ENCODE measurements at places on chromosomes 7 and 10. TPM values are rescaled to one million over a fixed set of nuclear protein-coding genes. Genes with fewer than 3 reads are reported as not detected.
A peak's percentile ranks its signal among the peaks of the same experiment; 100 is the strongest.

GRCh38 chr7:22909917-22910316 is 87.3 kb upstream of the TOMM7 start:
- no peak overlapping the region for H3K27ac ChIP-seq
- H3K4me1 ChIP-seq, result no peaks in the 10 kb centered on the region
- H3K4me3 ChIP-seq, result no peak overlapping the region
- no peak for DNase-seq
- peaks cover 3% of the 10 kb centered on the region for H3K36me3 ChIP-seq

The LIPJ gene
- total RNA-seq, result not detected

GRCh38 chr10:55048830-55049498 is 247.9 kb upstream of the PCDH15 start:
- no peaks in the 10 kb centered on the region for H3K36me3 ChIP-seq

GRCh38 chr7:28823582-28823981 is 134.5 kb downstream of the TRIL start:
- DNase-seq, result no peak
- no peaks in the 10 kb centered on the region for H3K4me1 ChIP-seq
- no peaks in the 10 kb centered on the region for H3K36me3 ChIP-seq
- H3K27me3 ChIP-seq, result peaks cover 5% of the 10 kb centered on the region

The AEBP1 gene
- total RNA-seq, result 21.6 TPM

The IL15RA gene
- total RNA-seq, result 24.4 TPM

The SLC18A3 gene
- not detected for total RNA-seq

The RAB19 gene
- total RNA-seq, result 23.0 TPM

DNA sequence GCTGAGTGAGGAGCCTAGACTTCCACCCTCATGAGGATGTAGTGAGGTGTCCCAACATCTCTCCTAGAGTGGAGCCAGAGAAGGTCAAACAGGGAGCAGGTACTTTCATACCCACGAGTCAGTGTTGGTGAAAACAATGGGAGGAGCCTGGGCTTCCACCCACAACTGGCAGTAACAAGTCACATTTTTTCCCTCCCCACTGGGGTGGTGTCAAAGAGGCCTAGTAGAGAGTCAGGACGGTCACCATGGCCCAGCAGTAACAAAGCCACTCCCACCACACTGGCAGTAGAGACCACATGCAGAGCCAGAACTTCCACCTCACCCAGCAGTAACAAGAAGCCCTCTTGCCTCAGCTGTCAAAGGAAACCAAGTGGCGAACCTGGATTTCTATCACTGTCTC is 280.2 kb upstream of the IMMP2L start:
- no peaks in the 10 kb centered on the region for H3K36me3 ChIP-seq
- H3K4me1 ChIP-seq, result no peaks in the 10 kb centered on the region
- no peak for DNase-seq
- H3K27ac ChIP-seq, result no peak overlapping the region
- H3K4me3 ChIP-seq, result no peak overlapping the region

DNA sequence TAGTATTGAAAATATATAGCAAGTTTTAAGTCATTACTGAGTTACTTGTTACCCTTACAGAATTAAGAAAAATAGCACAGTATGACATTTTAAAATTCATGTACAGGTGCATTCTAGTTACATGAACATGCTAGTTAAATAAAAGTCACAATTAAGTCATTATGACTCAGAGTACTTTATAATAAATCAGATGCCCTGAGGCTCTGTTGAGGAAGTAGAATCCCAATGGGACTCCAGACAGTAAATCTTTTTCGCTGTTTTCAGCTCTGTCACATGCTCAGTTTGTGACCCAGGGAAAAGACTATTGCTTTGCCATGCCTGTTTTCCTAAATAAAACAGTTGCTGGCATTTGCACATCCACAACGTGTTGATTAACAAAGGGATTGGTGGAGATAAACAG is 21.0 kb downstream of the NUDT13 start:
- DNase-seq, result no peak
- H3K36me3 ChIP-seq, result peaks cover 53% of the 10 kb centered on the region
- H3K4me3 ChIP-seq, result no peak overlapping the region
- H3K27ac ChIP-seq, result no peak overlapping the region
- H3K4me1 ChIP-seq, result no peaks in the 10 kb centered on the region
- H3K27me3 ChIP-seq, result no peaks in the 10 kb centered on the region

The CLDN12 gene
- 3.3 TPM for total RNA-seq

DNA sequence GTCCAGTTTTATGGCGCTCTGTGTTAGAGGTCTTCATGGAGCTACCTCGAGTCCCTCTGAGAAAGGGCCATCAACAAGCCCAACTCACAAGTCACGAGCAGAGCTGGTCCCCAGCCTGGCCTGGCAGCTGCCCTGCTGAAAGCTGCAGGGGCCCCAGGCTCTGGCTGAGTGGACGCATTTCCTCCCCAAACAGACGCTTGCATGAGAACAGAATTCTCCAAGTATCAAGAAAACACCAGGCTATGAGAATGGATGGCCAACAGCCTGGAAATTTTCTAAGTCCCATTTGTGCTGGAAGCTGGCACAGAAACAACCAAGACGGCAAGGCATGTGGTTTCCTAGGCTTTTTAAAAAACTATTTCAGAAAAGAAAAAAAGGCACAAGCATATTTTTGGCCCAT is 114.8 kb downstream of the FAM53B start:
- no peak overlapping the region for H3K4me3 ChIP-seq
- H3K4me1 ChIP-seq, result peaks cover 24% of the 10 kb centered on the region
- H3K27ac ChIP-seq, result no peak overlapping the region
- peaks cover 18% of the 10 kb centered on the region for H3K36me3 ChIP-seq

DNA sequence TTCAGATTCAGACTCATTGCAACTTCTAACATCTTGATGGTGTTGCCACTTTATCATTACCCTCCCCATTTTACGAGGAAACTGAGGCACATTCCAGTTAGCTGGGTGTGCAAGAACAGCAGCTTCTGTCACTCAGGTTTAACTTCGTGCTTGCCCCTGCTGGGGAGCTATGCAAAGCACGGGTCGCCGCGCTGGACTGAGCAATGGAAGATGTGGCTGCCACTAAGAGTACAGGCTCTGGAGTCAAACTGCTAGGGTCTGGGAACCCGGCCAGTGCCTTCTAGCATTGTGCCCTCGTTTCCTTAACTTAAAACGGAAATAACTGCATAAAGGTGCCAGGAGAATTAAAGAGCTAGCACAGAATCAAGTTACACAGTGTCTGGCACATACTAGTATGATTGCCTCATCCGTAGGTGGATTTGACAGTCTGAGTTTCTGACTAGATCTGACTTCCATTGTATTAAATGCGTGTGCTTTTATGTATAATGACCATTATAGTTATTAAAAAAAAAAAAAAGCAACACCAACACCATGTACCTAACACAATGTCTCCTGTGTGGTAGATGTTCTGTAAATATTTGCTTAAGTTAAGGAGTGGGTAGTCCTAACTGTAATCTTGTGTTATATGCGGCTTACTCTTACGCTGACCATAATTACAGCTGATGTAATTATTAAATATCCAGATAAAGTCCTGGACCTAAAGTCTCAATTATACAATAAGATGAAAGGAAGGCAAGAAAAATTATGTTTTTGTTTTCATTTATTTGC is 842 bp downstream of the ZNF22 start:
- peak overlapping the region; percentile 94 for H3K4me3 ChIP-seq
- H3K27ac ChIP-seq, result peak overlapping the region; percentile 96
- H3K4me1 ChIP-seq, result peaks cover 20% of the 10 kb centered on the region
- H3K36me3 ChIP-seq, result peaks cover 40% of the 10 kb centered on the region

DNA sequence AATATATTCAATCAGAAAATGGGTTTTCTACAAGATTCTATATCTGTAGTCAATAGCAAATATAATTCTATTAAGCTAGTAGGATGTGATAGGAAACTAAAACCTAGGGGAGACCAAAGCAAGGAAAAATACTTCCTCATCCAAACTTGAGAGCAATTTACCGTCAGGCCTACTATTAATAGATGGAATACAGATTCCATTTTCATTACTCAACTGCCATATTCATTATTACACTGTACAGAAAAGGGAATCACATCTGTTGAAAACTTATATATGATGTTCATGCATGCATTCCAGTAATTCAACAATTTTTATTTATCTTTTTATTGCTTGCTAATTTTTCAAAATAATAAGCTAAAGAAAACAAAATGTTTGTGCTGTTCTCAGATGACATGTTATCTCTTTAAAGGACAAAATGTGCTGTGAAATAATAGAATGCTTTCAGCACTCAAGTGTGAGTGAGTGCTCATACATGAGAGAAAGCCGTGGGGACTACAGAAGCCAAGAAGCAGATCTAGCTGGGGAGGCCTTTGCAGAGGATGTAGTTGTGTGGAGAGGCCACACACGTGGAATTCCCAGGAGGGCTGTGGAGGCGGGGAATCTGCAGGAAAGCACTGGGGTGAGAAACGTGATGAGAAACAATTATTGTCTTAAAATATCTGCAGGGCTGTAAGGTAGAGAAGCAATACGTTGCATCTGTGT is 110.0 kb downstream of the EGFR start:
- H3K27ac ChIP-seq, result no peak overlapping the region
- no peak for DNase-seq
- H3K27me3 ChIP-seq, result peaks cover 10% of the 10 kb centered on the region

DNA sequence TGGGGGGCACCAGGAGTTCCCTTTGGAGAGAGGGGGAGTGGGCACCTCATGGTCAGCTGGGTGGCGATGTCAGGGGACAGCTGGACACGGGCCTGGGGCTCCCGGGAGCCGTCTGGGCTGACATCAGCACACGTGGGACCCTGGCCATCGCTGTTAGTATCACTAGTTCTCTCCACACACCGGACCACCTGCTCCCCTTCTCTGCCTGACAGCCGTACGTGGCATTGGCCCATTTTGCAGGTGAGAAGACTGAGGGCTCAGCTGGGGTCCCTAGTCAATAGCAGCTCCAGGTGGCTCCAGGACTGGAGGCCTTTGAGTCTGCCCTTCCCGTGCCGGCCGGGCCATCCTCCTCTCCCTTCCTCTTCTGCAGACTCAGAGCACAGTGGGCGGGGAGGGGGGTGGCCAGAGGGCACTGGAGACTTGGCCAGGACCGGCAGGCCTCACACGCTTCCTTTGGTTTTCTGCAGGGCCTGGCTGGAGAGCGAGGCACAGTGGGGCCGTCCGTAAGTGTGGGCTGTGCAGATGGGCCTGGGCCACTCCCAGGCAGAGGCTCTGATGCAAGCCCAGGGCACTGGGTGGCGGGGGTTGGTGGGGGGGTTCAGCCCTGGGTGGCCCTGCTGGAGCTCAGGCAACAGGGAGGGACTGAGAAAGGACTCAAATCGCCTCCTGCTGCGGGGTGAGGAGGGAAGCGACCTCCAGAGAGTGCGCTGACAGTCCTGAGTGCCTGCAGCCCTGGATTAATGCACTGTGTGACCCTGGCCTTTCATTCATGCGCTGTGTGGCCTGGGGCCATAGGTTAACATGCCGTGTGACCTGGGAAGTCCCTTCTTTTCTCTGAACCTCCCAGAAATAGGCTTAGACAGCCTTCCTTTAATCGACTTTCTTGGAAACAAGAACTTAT is 78.2 kb downstream of the MYL10 start:
- H3K27me3 ChIP-seq, result no peaks in the 10 kb centered on the region
- no peaks in the 10 kb centered on the region for H3K4me1 ChIP-seq
- H3K4me3 ChIP-seq, result no peak overlapping the region
- H3K27ac ChIP-seq, result no peak overlapping the region

GRCh38 chr10:12705943-12706342 is 295.6 kb downstream of the CCDC3 start:
- H3K4me3 ChIP-seq, result no peak overlapping the region
- no peaks in the 10 kb centered on the region for H3K36me3 ChIP-seq
- peaks cover 43% of the 10 kb centered on the region for H3K4me1 ChIP-seq
- H3K27ac ChIP-seq, result no peak overlapping the region

The TEX36 gene
- not detected for total RNA-seq

- no peak for DNase-seq
- H3K36me3 ChIP-seq, result no peaks in the 10 kb centered on the region
- no peak overlapping the region for H3K4me3 ChIP-seq
Measured at GRCh38 chr10:19947656-19948055, 131.4 kb downstream of the PLXDC2 start.

- no peak overlapping the region for H3K27ac ChIP-seq
- peaks cover 2% of the 10 kb centered on the region for H3K27me3 ChIP-seq
- DNase-seq, result no peak
- no peaks in the 10 kb centered on the region for H3K4me1 ChIP-seq
- no peak overlapping the region for H3K4me3 ChIP-seq
- no peaks in the 10 kb centered on the region for H3K36me3 ChIP-seq
Measured at GRCh38 chr7:47239931-47240421, 341.9 kb downstream of the TNS3 start.

DNA sequence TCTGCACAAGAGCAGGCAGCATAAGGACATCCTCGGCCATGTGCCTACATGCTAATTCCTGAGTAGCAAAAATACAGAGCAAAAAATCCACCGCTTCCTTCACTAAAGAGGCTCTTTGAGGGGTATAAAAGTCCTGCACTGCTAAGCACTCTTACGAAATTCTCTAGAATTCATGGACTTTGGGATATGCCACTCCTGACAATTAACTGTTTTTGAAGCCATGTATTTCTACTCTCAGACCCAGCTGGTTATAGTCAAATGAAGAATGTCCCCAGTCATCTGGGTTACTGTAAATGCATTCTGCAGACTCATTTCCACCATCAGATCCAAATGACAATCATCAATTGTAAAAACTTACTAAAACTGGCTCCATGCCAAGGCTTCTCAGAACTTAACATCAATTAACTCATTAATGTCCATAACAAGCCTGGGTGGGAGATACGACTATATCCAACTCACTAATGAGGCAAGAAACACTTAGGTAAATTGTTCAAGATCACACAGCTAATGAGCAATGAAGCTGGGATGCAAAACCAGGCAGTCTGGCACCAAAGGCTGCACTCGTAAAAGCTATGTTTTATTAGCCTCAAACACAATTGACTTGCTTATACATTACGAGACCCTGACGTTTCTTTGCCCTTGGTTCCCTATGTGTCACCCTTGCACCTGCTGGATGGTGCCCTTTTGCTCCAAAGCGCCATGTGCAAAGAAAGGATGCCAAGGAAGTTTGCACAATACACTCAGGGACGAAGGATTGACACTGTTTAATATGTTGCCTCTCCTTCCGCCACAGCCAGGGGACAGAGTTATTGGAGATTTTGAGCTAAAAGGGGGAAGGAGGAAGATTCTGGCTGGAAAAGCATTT is 250.4 kb downstream of the ELMO1 start:
- H3K27ac ChIP-seq, result no peak overlapping the region
- H3K27me3 ChIP-seq, result no peaks in the 10 kb centered on the region
- peaks cover 14% of the 10 kb centered on the region for H3K4me1 ChIP-seq
- peaks cover 27% of the 10 kb centered on the region for H3K36me3 ChIP-seq
- DNase-seq, result no peak

- no peaks in the 10 kb centered on the region for H3K27me3 ChIP-seq
- peaks cover 44% of the 10 kb centered on the region for H3K36me3 ChIP-seq
- peak overlapping the region; percentile 99 for H3K27ac ChIP-seq
- DNase-seq, result peak; percentile 76
- peak overlapping the region; percentile 44 for H3K4me3 ChIP-seq
- H3K4me1 ChIP-seq, result peaks cover 88% of the 10 kb centered on the region
Measured at GRCh38 chr10:71746344-71747037, 26.8 kb downstream of the VSIR start.

- H3K36me3 ChIP-seq, result no peaks in the 10 kb centered on the region
- H3K27me3 ChIP-seq, result no peaks in the 10 kb centered on the region
- H3K27ac ChIP-seq, result no peak overlapping the region
- no peak overlapping the region for H3K4me3 ChIP-seq
- DNase-seq, result no peak
Measured at GRCh38 chr10:2438248-2438939, 629.0 kb upstream of the PFKP start.

GRCh38 chr7:135673360-135673706 is 11.0 kb downstream of the STMP1 start:
- DNase-seq, result no peak
- H3K27ac ChIP-seq, result no peak overlapping the region
- peaks cover 6% of the 10 kb centered on the region for H3K4me1 ChIP-seq
- H3K36me3 ChIP-seq, result peaks cover 34% of the 10 kb centered on the region
- no peak overlapping the region for H3K4me3 ChIP-seq

GRCh38 chr7:105621617-105622016 is 40.3 kb upstream of the EFCAB10 start:
- no peak for DNase-seq
- H3K27ac ChIP-seq, result no peak overlapping the region
- H3K4me3 ChIP-seq, result no peak overlapping the region
- peaks cover 30% of the 10 kb centered on the region for H3K36me3 ChIP-seq
- no peaks in the 10 kb centered on the region for H3K27me3 ChIP-seq
